ENCODE measurements at places on chromosomes 4 and X.

DNA sequence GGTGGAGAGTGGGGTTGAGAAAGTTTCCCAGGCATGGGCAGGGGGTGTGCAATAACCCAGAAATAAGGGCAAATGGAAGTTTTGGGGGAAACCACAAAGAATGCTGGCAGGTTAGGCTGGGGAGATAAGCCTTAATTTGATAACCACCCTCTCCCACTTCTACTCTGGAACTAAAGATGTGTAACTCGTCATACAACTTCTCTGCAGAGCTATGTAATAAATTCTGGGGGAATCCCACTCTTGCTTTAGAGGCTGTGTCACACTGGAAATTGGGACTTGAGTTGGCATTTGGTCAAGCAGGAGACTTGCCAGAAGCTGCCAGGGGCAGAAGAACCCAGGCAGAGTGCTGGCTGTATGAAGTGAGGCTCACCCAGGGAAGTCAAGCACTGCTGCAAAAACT, 170.9 kb upstream of the CPEB2 start:
- H3K4me1 ChIP-seq, result no peaks in the 10 kb centered on the region
- no peaks in the 10 kb centered on the region for H3K27me3 ChIP-seq
- no peak overlapping the region for H3K4me3 ChIP-seq
- H3K27ac ChIP-seq, result no peak overlapping the region
- no peak for DNase-seq
- H3K36me3 ChIP-seq, result no peaks in the 10 kb centered on the region

DNA sequence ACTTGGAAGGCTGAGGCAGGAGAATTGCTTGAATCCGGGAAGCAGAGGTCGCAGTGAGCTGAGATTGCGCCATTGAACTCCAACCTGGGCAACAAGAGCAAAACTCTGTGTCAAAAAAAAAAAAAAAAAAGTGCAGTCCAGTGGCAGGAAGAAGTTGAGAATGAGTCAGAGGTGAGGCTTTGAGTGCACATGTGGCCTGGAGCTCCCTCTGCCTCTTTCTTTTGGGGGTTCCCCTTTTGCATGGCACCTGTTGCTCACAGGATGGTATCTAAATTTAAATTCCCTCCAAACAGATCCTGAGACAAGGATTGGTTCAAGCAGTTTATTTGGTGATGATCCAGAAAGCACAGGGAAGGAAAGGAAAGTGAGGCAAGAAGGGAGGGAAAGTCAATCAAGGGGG, 151.4 kb upstream of the STX18 start:
- H3K4me1 ChIP-seq, result no peaks in the 10 kb centered on the region
- DNase-seq, result peak; percentile 64
- no peaks in the 10 kb centered on the region for H3K27me3 ChIP-seq
- H3K4me3 ChIP-seq, result no peak overlapping the region
- H3K27ac ChIP-seq, result no peak overlapping the region

DNA sequence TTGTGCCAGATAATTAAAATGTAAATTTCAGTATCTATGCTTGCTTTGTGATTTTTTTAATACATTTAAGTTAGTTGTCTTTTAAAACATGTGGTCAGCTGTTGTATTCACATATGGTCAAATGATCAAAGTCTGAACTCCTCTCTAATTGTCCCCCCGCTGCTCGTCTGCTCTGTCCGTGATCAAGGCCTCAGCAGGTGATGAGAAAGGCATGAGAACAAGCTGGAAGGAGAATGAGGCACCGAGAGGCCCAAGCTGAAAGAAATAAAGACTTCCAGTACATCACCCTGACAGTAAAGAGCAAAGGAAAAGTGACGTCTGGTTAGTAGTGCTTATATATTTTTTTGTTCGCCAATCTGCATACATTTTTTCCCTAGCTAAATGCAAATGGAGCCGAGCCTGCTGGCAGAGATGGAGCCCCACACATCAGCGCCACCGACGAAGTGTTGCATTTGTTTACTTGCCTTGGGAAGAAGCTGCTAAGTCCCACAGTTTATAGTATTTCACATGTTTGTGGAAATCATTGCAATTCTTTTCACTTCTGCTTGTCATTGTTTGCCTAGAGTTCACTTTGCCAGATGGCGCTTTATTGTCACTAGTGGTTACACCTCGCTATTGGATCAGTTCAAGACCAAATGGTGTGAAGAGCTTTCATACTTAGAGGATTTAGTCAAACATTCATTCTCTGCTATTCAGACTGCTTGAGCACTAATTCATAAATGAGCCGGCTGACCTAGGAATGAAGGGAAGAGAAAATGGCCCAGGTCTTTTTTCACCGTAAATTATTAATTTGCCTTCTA, 181.5 kb downstream of the ZIC3 start:
- H3K27me3 ChIP-seq, result no peaks in the 10 kb centered on the region
- no peaks in the 10 kb centered on the region for H3K36me3 ChIP-seq
- H3K27ac ChIP-seq, result no peak overlapping the region

DNA sequence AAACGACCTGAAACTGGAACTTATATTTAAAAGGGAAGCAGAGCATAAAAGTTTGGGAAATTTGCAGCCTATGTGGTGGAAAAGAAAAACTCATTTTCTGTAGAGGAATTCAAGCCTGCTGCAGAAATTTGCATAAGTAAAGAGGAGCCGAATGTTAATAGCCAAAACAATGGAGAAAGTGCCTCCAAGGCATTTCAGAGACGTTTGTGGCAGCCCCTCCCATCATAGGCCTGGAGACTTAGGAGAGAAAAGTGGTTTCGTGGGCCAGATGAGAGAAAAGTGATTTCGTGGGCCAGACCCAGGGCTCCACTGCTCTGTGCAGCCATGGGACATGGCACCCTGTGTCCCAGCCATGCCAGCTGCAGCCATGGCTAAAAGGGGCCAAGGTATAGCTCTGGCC, 361.9 kb downstream of the PCDH19 start:
- H3K4me1 ChIP-seq, result no peaks in the 10 kb centered on the region
- no peaks in the 10 kb centered on the region for H3K27me3 ChIP-seq

- H3K27ac ChIP-seq, result no peak overlapping the region
- no peaks in the 10 kb centered on the region for H3K27me3 ChIP-seq
- no peak overlapping the region for H3K4me3 ChIP-seq
- no peak for DNase-seq
These were observed 177.9 kb upstream of the STK26 start for GRCh38 chrX:131845201-131845600.

DNA sequence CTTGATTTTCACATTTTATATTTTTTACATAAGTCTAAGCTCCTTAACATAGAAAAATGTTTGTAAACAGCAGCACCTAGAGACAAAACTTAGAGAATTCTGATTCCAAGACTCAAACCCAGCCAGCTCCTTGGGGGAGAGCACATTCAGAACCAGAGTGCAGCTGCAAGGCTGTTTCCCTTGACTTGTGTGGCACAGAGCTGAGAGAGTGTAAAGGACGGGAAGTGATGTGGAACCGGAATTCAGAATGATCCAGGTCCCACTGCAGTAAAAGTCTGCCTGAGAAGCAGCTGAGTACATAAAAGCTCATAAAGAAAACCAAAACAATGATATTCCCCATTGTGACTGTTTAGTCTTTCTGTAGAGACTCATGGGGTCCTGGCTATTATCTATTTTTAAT, 713.8 kb downstream of the RAB28 start:
- no peak overlapping the region for H3K4me3 ChIP-seq
- DNase-seq, result no peak
- no peaks in the 10 kb centered on the region for H3K27me3 ChIP-seq
- H3K4me1 ChIP-seq, result no peaks in the 10 kb centered on the region
- no peak overlapping the region for H3K27ac ChIP-seq
- no peaks in the 10 kb centered on the region for H3K36me3 ChIP-seq

GRCh38 chr4:3442959-3443749, 1.4 kb downstream of the HGFAC start:
- no peaks in the 10 kb centered on the region for H3K4me1 ChIP-seq
- H3K27ac ChIP-seq, result no peak overlapping the region
- peak; percentile 67 for DNase-seq

- H3K27me3 ChIP-seq, result no peaks in the 10 kb centered on the region
- H3K36me3 ChIP-seq, result no peaks in the 10 kb centered on the region
These were observed 61.6 kb downstream of the QDPR start for GRCh38 chr4:17450269-17450804.
